ENCODE measurements at places on chromosomes 6 and 20. TPM values are rescaled to one million over a fixed set of nuclear protein-coding genes. Genes with fewer than 3 reads are reported as not detected.

DNA sequence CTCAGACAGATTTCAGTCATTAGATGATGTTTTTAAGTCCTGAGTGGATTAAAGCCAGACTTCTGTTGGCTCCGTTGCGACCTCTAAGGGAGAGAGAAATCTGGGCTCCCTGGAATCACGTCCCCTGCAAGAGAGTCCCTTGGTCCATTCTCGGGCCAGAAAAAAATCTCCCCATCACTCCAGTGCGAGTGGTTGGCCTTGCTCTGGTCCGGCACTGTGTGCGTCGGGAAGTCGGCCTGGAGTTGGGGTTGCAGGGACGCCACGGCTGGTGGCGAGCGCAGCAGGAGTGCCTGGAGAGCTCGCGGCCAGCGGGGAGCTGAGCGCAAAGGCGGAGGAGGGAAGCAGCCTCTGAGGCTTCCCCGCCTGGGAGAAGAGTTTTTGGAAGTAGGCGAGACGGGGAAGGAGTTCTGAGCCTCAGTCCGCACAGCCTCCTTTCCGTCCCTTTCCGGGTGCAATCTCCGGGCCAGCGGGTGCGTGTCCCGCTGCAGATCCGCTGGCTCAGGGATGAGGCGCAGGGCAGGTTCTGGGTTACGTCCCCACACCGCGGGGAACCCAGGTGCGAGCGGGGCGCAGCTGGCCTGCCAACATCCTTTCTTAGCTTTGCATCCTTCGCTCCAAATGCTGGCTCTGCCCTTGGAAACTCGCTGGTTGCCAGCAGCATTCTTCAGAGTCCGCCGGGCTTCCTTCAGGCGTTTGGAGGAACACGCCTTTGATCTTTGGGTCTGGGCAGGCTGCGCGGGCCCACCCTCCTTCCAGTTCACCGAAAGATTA is 6.8 kb downstream of the TCF21 start:
- H3K36me3 ChIP-seq: no peaks in the 10 kb centered on the region
- H3K27ac ChIP-seq: peak overlapping the region; percentile 80
- peak; percentile 73 for DNase-seq
- no peak overlapping the region for H3K4me3 ChIP-seq

Gene SLC17A4
- total RNA-seq: not detected

DNA sequence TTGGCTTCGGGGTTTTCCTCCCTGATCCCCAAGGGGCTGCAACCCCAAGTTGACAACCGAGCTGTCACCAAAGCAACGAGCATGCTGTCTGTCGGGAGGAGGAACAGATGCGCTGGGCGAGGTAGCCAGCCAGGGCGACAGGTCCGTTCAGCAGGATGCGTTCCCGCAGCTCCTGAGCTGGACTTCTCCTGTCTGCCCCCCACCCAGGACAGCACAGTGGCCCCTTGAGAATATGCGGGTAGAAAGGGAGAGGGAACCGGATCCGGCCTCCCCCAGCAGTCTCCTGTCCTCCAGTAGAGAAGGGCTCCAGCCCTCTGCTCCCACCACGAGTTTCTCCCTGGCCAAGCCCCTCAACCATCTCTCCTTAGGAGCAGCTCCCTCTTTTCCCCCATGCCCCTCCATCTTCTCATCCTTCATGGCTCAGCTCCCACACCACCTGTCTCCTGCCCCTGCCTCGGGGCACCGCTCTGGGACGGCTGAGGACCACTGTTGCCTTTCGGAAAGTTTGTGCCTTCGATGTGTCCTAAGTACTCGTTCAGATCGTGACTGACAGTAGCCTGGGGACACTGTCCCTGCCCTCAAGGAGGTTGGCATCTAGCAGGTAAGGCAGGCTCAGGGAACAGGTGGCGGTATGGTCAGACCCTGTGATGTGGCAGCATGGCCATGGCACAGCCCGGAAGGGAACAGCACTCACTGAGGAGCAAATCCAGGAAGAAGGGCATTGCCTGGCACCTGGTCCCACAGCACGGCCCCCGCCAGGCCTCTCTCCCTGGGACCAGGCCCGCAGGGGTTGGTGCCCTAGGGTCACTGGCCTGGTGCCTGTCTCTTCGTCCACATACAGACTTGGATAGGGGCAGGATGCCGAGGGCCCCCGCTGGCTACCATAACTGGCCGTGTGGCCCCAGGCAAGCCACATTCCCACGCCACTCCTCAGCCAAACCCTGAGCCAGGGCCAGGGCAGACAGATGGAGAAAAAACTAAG is 96.3 kb downstream of the ASXL1 start:
- no peaks in the 10 kb centered on the region for H3K27me3 ChIP-seq
- H3K4me3 ChIP-seq: no peak overlapping the region
- DNase-seq: peak; percentile 58
- H3K36me3 ChIP-seq: peaks cover 17% of the 10 kb centered on the region
- H3K27ac ChIP-seq: no peak overlapping the region

DNA sequence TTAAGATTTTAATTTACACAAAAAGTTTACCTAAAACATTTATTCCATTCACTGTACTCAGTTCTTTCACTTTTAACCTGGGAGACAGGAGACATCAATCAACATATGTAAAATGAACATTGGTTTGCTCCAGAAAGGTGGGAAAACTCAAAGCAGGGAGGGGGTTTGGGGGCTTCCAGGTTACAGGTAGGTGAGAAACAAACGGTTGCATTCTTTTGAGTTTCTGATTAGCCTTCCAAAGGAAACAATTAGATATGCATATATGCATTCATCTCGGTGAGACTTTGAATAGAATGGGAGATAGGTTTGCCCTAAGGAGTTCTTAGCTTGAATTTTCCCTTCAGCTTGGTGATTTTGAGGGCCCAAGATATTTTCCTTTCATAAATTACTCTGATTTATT is 38.2 kb upstream of the HDAC2 start:
- no peaks in the 10 kb centered on the region for H3K36me3 ChIP-seq
- H3K4me3 ChIP-seq: no peak overlapping the region
- no peak for DNase-seq
- peaks cover 6% of the 10 kb centered on the region for H3K4me1 ChIP-seq
- no peaks in the 10 kb centered on the region for H3K27me3 ChIP-seq
- H3K27ac ChIP-seq: no peak overlapping the region

Gene CST5
- total RNA-seq: not detected

- H3K4me1 ChIP-seq: no peaks in the 10 kb centered on the region
- no peak overlapping the region for H3K4me3 ChIP-seq
- no peaks in the 10 kb centered on the region for H3K27me3 ChIP-seq
- no peaks in the 10 kb centered on the region for H3K36me3 ChIP-seq
- H3K27ac ChIP-seq: no peak overlapping the region
Observed at GRCh38 chr6:84651583-84651982, 112.8 kb downstream of the TBX18 start.

- no peak for DNase-seq
- no peaks in the 10 kb centered on the region for H3K27me3 ChIP-seq
- peaks cover 48% of the 10 kb centered on the region for H3K4me1 ChIP-seq
- peaks cover 32% of the 10 kb centered on the region for H3K36me3 ChIP-seq
- H3K27ac ChIP-seq: peak overlapping the region; percentile 50
- no peak overlapping the region for H3K4me3 ChIP-seq
Observed at GRCh38 chr6:73515204-73515655, 5.6 kb downstream of the EEF1A1 start.

- H3K36me3 ChIP-seq: no peaks in the 10 kb centered on the region
- no peaks in the 10 kb centered on the region for H3K4me1 ChIP-seq
- DNase-seq: no peak
- H3K4me3 ChIP-seq: peak overlapping the region; percentile 24
- peak overlapping the region; percentile 53 for H3K27ac ChIP-seq
Observed at GRCh38 chr6:31462026-31462963, 35.6 kb upstream of the MICB start.

Gene POPDC3
- total RNA-seq: 0.71 TPM

DNA sequence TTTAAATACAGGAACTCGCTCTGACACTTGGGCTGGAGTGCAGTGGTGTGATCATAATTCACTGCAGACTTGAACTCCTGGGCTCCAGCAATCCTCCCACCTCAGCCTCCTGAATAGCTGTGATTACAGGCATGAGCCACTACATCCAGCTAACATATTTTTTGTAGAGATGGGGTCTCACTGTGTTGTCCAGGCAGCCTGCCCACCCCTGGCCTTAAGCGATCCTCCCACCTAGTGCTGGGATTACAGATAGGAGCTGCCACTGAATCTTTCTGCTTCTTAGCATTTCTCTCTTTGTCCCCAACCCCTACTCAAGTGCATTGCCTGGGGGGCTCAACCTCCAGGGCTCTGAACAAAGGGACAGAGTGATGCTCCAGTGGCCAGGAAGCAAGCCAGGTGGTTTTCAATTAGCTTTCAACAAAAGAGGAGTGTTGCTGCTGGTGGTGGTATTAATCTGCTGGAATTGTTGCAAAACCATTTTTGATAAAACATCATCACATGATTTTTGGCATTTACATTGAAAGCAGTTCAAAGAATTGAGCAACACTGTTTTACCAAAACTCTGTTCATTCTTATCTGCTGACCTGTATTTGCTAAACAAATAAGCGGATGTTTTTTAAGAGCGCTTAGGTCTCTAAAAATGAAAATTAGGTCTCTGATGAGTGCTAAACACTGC is 40.4 kb upstream of the BPIFA2 start:
- no peaks in the 10 kb centered on the region for H3K36me3 ChIP-seq
- no peak overlapping the region for H3K27ac ChIP-seq
- H3K4me3 ChIP-seq: no peak overlapping the region
- no peak for DNase-seq
- no peaks in the 10 kb centered on the region for H3K27me3 ChIP-seq
- H3K4me1 ChIP-seq: no peaks in the 10 kb centered on the region
